ENCODE measurements at places on chromosomes 4 and X.
A peak's percentile ranks its signal among the peaks of the same experiment; 100 is the strongest.

DNA sequence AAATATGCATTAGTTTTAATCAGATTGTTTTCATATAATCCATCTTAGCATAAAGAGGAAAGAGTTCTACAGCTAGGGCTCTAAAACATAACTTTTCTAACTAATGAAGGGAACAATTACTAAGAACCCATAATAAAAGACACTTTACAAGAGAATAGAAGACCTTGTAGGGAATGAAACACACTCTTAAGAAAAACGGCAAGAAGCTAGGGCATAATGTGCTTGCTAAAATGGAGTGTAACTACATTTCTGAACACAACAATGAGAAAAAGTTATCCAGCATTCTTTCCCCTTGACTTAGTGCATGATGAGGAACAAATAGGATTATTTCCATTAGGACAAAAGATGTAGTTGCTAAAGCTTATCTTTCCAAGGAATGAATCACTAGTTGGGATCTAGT is 54.6 kb downstream of the ARHGAP6 start:
- DNase-seq: no peak

GRCh38 chr4:56374956-56375355 is 12.3 kb downstream of the AASDH start:
- DNase-seq: no peak

GRCh38 chr4:169618286-169618685 is 2.1 kb upstream of the CLCN3 start:
- peak; percentile 66 for DNase-seq

- DNase-seq: peak; percentile 45
These were observed 29.5 kb downstream of the MSL3 start for GRCh38 chrX:11787564-11787963.

DNA sequence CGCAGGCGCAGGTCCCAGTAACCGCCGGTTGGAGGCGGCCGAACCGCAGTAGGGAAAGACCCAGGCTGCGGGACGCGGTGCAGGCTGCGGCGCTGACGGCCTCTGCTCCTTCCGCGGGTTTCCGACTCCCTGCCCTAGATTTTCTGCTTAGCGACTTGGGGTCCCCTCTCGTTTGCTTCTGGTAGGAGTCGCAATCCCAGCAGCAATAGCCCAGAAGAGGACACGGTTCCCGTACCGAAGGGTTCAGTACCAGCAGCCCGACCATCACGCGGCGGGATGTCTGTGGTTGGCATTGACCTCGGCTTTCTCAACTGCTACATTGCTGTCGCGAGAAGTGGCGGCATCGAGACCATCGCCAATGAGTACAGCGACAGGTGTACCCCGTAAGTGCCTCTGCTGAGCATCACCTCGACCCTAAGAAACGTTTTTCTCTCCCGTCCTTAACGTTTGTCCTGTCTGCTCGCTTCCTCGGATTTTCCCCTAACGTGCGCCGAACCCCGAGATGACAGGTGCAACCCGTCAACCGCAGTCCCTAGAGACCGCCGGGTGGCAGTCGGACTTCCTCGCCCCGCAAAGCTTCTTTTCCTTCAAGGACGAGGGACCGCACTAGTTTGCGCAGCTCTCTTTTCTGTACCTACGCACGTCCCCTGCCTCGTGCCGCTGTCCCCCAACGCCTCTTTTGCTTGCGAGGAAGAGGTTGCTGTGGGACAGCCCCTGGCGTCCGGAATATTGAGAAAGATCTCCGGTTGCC is at the start of gene HSPA4L:
Gene HSPA4L, plus strand, starts transcription at position 48 of the 751 bp plus-strand sequence. Its CDS starts 229 bp downstream, at position 277.
- DNase-seq: peak; percentile 6

DNA sequence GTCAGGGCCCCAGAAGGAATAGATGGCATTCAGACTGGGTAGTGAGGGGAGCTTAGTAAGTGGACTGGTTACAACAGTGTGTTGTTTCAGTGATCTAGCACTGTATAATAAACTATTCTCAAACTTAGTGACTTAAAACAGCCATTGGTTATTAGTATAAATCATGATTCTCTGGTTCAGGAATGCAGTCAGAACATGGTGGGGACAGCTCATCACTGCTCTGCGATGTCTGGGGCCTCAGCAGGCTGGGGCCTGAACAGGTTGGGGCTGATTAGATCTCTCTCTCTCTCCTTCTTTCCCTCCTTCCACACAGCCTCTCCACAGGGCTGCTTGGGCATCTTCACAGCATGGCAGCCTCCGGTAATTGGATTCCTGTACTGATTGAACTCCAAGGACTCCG is 160.4 kb downstream of the GATB start:
- no peak for DNase-seq

- DNase-seq: no peak
These were observed 11.5 kb upstream of the ADGRG2 start for GRCh38 chrX:19133784-19134183.

DNA sequence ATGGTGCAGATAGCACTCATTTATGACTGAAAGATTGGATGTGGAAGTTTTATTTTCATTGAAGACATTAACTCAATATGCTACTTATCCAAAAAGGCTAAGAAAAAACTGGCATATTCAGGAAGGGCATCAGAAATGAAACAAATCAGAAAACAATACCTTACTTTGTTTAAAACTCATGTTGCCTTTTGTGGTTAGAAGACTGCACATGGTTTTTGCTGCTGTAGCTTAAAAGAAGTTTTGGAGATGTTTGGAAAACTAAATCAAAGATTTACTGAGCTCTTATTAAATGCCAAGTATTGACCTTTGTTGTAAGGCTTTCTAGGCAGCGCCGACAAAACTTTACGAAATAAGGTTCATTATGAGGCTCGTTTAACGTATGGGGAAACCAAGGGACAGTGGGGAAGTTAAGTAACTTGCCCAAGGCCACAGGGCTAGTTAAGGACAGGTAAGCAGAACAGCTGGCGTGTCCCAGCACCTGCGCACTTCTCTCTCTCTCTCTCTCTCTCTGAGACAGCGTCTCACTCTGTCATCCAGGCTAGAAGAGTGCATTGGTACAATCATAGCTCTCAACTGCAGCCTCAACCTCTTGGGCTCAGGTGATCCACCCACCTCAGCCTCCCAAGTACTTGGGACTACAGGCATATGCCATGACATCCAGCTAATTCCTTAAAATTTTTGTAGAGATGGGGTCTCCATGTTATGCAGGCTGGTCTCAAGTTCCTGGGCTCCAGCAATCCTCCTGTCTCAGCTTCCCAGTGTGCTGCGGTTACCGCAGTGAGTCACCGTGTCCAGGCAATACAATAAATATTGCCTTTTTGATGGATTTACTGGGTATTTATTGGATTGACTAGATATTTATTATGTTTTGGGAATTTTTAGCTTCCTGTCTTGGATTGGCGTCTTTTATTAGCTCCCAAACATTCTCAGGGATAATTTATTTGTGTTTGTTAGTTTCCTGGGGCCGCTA is 16.1 kb downstream of the LRP2BP start:
- no peak for DNase-seq

DNA sequence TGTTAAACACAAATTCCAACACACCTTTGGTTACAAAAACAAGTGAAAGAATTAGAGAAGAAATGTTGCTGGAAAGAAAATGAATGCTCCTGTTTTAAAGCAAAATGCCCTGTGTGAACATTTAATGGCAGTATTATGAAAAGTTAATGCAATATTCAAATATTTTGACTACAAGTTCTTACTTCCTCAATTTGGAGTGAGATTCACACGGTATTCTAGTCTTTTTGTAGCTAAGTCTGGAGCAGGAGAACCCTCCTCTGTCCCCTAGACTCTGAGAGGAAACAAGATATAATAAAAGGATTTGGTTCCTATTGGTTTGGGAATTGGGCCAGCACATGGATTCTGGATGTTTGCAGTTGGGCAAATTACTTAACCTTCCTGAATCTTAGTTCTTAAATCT is 12.7 kb downstream of the MAD2L1 start:
- DNase-seq: no peak

GRCh38 chr4:28451346-28451745 is 1590.7 kb downstream of the STIM2 start:
- DNase-seq: no peak

DNA sequence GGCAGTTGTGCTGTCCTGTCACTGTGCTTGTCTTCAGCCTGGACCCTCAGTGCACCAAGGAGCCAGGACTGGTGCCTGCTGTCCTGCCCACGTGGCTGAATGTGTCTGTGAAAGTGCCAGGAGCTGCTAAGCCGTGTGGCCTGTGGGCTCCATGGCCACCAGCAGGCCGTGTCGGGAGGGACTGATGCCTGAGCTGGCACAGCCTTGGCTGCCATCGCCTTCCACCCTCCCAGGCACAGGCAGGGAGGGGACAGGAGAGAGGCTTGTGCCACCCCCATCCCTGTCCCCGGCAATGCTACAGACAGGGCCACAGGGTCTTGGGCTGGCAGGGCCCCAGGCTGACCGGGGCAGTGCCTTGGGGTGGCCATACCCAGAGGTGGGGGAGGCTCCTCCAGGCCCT is 24.8 kb downstream of the DOK7 start:
- DNase-seq: no peak

GRCh38 chr4:169054879-169055278 is 44.8 kb upstream of the CBR4 start:
- no peak for DNase-seq

GRCh38 chr4:73211968-73212367 is 46.6 kb downstream of the ANKRD17 start:
- DNase-seq: no peak

- no peak for DNase-seq
These were observed 171.4 kb downstream of the MSL3 start for GRCh38 chrX:11929476-11929875.

GRCh38 chr4:64564126-64564525 is 154.9 kb upstream of the TECRL start:
- peak; percentile 2 for DNase-seq

GRCh38 chr4:159240046-159240445 is 137.2 kb downstream of the RAPGEF2 start:
- no peak for DNase-seq

DNA sequence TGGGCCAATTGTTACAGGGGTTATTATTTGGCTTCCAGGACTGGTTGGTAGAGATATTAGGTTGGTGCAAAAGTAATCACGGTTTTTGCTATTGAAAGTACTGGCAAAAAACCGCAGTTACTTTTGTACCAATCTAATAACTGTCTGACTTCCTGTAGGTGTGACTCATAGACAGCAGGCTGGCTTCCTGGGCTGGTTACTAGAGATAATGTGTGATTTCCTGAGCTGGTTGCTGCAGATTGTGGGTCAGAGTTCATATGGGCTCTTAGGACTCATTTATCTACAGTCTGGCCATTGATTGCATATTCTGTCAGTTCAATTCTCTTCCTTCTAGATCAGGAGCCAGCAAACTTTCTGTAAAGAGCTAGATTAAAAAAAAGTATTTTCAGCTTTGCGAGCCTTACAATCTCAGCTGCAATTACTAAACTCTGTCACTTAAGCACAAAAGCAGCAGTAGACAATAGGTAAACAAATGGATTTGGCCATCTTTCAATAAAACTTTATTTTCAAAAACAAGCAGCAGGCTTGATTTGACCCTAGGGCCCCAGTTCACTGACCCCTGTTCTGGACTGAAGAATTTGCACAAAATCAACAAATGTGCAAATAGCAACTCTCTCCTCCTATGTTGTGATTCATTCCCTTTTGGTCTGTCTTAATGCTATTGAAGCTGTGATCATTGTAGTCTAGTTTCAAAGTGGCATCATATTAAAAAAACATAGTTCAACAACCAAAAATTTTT is 50.8 kb upstream of the BOD1L1 start:
- no peak for DNase-seq

GRCh38 chr4:156771171-156771837 is 200.3 kb downstream of the PDGFC start:
- DNase-seq: peak; percentile 68

GRCh38 chr4:165312506-165312905 is 15.0 kb upstream of the MSMO1 start:
- peak; percentile 44 for DNase-seq

GRCh38 chr4:85669204-85669603 is 194.3 kb downstream of the ARHGAP24 start:
- DNase-seq: no peak

DNA sequence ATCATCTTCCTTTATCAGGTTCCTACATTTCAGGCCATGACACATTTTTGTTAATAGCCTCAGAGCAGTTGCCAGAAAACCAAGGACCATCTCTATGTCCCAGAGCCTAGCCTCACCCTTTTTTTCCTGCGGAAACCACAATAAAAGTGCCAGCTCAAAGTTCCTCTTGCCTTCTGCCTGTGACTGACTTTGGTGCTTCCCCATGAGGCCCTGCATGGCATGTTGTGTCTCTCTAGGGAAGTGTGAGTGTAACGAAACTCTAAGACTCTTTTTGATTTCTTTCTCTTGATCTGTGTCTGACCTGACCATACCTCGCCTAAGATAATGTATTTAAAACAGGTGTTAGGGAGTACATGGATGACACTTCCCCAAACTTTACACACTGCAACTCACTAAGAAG is 642.3 kb upstream of the BOD1L1 start:
- DNase-seq: no peak

DNA sequence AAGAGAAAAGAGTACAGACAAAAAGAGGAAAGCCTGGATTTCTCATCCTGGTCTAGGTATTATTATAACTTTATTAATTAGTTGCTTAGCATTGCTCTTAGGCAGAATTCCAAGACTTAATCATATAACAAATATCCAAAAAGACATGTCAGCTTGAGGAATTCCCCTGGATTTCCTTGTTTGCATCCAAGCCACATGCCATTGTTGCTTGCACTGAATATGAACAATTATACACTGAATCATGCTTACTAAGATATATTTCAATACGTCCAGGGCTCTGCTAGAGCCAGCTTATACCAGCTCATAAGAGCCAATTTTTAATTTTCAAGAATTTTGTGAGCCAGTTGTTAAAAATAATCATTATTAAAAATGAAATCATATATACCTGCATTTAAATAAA is 5.5 kb upstream of the TLR10 start:
- peak; percentile 40 for DNase-seq

- DNase-seq: peak; percentile 91
These were observed 36.9 kb downstream of the FHDC1 start for GRCh38 chr4:152972821-152973628.

DNA sequence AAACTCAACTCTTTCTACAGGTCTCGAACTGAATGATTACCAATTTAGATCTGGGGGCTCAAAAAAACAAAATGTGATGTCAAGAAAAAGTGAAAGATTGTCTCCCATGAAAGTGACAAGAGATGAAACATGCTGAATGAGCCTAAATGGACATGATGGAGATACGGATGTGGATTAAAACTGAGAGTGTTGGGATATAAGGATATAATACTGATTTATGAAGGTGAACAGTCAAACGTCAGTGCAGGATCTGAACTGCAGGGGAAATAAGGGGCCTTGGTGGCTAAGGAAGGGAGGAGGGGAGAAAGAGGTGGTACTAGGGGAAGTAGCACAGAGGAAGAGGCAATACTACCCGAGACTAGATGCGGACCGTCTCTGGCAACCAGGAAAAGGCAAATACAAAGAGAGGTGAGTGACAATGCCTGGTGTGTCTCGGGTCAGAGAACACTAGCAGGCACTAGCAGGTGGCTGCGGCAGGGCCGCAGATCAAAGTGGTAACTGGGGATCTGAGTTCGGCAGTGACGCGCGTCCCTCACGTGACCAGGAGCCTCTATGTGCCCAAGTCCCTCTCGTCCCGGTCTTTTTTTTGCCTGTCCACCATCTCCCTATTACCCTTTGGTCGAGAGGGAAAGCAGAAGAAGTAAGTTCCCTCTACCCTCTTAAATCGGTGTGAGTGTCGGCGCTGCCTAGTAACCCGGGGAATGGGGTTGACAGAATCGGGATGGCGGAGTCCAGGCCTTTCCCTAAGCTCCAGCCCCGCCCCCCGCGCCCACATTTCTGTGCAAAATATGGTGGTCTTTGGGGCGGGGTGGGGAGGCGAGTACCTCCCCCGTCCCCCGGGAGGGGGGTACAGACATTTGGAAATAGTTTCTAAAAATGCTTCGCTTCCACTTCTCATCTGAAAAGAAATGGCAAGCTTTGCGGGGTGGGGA is at the start of gene TCEAL1:
Gene TCEAL1, plus strand, starts transcription at position 590 of the 932 bp plus-strand sequence. CDS start 942 bp downstream, outside the sequence.
- DNase-seq: peak; percentile 37

Data from fibroblast of skin of right quadriceps (primary cell).